ENCODE measurements at places on chromosomes 5 and 9.

- no peaks in the 10 kb centered on the region for H3K36me3 ChIP-seq
- H3K4me1 ChIP-seq = no peaks in the 10 kb centered on the region
- H3K4me3 ChIP-seq = no peak overlapping the region
Measured at GRCh38 chr5:84080908-84081307, 303.8 kb downstream of the EDIL3 start.

- no peaks in the 10 kb centered on the region for H3K36me3 ChIP-seq
- H3K4me1 ChIP-seq = peaks cover 9% of the 10 kb centered on the region
- no peak overlapping the region for H3K27ac ChIP-seq
Measured at GRCh38 chr9:121815546-121816448, 164.4 kb downstream of the DAB2IP start.

GRCh38 chr9:117303643-117304230 is 111.1 kb downstream of the ASTN2 start:
- H3K36me3 ChIP-seq = no peaks in the 10 kb centered on the region
- no peak overlapping the region for H3K27ac ChIP-seq
- H3K4me3 ChIP-seq = no peak overlapping the region
- H3K4me1 ChIP-seq = no peaks in the 10 kb centered on the region
- DNase-seq = no peak

- no peak for DNase-seq
- H3K27ac ChIP-seq = no peak overlapping the region
- no peaks in the 10 kb centered on the region for H3K27me3 ChIP-seq
- no peaks in the 10 kb centered on the region for H3K4me1 ChIP-seq
Measured at GRCh38 chr9:76271755-76272154, 122.5 kb downstream of the RFK start.

- H3K36me3 ChIP-seq = no peaks in the 10 kb centered on the region
- no peak for DNase-seq
- no peak overlapping the region for H3K4me3 ChIP-seq
- H3K27ac ChIP-seq = no peak overlapping the region
- no peaks in the 10 kb centered on the region for H3K27me3 ChIP-seq
- H3K4me1 ChIP-seq = no peaks in the 10 kb centered on the region
Measured at GRCh38 chr5:134127376-134127861, 12.9 kb downstream of the TCF7 start.

- DNase-seq = no peak
- no peaks in the 10 kb centered on the region for H3K27me3 ChIP-seq
- H3K27ac ChIP-seq = no peak overlapping the region
- no peaks in the 10 kb centered on the region for H3K4me1 ChIP-seq
Measured at GRCh38 chr9:2210201-2210600, 195.1 kb downstream of the SMARCA2 start.

- no peaks in the 10 kb centered on the region for H3K27me3 ChIP-seq
- no peak overlapping the region for H3K4me3 ChIP-seq
- H3K27ac ChIP-seq = no peak overlapping the region
- DNase-seq = no peak
Measured at GRCh38 chr5:18333841-18334240, 699.6 kb downstream of the TAF11L14 start.

DNA sequence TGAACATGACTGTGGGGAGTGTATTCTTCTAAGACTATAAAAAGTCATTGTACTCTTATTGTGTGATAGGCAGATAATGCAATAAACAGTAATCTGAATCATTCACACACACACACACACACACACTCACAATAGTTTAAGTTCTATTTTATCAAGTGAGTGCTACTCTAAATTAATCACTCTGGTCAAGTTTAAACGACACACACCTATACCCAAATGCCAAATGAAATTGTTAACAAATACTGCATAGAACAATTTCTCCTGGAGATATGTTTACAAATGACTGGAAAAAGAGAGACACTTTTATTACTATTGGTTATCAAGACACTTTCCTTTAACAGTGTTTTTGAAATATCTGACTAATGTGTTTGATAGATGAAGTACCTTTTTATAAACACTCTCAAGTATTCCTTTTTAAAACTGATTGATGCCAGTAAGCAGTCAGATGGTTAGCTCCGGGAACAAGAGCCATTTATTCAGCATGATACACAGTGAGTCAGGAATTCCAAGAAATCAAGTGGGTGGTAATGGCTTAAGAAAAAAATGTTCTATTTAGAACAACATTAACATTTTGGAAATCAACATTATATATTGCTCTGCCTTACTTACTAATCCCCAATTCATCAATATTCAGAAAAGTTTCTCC is 521.6 kb upstream of the ST8SIA4 start:
- H3K4me1 ChIP-seq = no peaks in the 10 kb centered on the region
- H3K36me3 ChIP-seq = no peaks in the 10 kb centered on the region
- H3K27ac ChIP-seq = no peak overlapping the region
- no peaks in the 10 kb centered on the region for H3K27me3 ChIP-seq
- no peak for DNase-seq

DNA sequence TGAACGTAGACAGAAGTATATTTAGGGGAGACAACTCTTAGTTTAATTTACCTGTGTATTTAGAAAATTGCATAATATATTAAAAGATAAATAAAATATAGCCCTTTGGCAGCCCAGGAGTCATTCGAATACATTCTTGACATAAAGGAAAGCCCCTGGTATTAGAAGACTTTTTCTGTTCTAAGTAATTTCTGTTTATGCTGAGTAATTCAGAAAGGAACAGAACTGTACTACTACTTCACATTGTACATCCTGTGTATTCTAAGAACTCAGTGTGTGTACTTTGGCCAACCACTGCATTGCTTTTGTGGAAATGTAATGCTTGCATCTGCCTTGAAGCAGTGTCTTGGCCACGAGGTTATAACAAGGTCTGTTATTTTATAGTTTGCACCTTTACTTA is 136.4 kb downstream of the KDM4C start:
- H3K27me3 ChIP-seq = no peaks in the 10 kb centered on the region
- H3K36me3 ChIP-seq = no peaks in the 10 kb centered on the region
- no peak overlapping the region for H3K4me3 ChIP-seq
- H3K27ac ChIP-seq = no peak overlapping the region

DNA sequence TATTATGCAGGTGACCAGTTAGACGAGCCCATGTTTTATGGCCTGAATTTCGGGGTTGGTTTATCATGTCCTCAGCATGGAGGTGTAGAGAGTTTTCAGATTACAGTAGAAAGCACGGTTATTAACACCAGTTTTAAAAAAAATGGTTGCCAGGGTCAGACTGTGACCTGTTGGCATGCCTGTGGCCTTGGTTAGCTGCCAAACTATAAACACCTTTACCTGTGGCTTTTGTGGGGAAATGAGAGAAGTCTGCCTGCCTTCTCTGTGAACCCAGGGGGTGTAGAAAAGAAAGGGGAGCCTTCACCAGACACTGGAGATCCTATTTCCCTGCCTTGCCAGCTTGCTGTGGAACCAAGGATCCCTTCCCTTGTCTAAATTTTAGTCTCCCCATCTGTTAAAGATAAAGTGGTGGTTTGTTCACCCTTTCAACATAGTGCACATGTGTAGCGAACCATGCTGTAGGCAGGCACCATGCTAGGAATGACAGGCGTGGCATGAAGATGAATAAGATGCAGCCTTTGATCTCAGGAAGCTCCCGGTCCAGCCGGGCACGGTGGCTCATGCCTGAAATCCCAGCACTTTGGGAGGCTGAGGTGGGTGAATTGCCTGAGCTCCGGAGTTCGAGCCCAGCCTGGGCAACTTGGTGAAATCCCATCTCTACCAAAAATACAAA is 6.1 kb upstream of the PHF19 start:
- no peak overlapping the region for H3K4me3 ChIP-seq
- H3K27me3 ChIP-seq = no peaks in the 10 kb centered on the region
- no peak for DNase-seq
- H3K4me1 ChIP-seq = peaks cover 8% of the 10 kb centered on the region
- no peaks in the 10 kb centered on the region for H3K36me3 ChIP-seq

DNA sequence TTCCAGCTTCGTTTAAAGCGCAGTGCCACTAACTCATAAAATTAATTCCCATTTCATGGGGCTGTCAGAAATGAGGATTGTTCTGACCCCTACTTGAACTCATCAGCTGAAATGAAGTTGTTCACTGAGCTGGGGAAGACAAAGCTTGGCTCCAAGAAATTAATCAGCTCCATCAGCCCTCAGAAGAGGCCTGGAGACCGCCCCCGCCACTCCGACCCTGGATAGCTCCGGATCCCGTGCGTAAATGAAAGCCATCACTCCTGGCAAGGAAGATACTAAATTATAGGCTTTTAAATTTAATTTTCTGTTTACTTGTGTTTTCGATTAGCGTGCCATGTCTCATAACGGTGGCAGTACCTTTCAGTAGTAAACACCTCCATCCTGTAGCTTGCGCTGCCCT is 142.8 kb upstream of the IRX2 start:
- no peaks in the 10 kb centered on the region for H3K27me3 ChIP-seq
- DNase-seq = no peak
- H3K4me1 ChIP-seq = no peaks in the 10 kb centered on the region
- H3K27ac ChIP-seq = no peak overlapping the region
- H3K36me3 ChIP-seq = no peaks in the 10 kb centered on the region

All from H1 (cell line).